DMS79 (cell line): ENCODE measurements at places on chromosomes 11 and 22.

DNA sequence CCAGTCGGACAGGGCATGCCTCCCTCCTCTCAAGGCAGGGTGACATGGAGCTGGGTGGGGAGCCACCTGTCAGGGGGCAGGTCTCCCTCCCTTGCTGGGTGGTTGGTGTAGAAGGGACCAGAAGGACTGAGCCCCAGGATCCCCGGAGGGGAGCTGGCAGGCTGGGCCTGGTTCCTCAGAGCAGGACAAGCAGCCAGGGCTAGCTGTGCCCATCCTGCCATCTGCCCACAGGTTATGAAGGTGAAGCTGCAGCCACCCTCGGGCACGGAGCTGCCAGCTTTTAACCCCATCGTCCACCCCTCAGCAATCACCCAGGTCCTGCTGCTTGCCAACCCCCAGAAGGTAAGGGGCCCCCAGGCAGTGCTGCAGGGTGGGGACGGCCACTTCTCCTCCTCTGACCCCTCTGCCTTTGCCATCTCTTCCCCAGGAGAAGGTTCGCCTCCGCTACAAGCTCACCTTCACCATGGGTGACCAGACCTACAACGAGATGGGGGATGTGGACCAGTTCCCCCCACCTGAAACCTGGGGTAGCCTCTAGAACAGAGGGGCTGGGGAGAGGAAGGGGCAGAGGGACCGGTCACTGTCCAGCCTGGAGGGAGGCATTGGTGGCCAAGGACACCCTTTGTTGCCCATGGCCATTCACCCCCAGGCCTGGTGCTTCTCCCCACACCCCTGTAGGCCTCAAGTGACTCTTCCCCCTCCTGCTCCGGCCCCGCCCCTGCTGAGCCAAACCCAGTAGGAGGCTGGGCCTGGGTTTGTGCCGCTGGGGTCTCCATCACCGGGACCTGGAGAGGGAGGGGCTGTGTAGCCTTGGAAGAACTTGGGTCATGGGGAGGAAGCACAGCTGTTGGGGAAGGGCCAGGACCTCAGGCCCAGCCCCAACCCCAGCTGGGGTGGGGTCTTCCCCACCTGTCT is 7.0 kb upstream of the SH3BP1 start:
- no peak for DNase-seq

GRCh38 chr11:119318240-119319135 is 1.6 kb upstream of the MCAM start:
- DNase-seq: no peak

DNA sequence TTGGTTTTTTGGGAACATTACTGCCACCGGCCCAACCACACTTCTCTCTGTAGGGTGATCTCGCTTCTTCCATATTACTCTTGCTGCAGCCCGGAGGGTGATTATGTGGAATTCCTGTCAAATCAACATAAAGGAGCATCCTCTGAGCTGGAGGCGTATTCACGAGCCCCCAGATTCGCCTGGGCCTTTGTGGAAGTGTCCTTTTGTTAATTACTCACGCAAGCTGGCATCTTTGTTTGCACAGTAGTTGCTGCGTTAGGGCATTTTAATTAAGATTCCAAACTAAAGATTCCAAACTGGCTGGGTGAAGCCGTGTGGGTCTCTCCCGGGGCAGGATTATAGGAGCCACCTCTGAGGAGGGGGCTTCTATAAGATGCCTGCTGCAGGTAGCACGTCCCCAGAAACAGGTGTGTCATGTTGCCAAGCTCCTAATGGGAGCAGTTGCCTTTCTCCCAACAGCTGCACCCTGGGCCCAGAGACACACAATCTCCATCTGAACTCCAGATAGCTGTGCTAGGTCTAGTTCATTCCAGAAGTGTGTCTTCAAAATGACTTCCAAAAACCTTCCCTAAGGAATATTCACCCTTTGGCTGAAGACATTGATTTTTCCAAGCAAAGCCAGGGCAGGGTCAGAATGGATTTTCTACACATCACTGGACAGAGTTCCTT is 40.9 kb downstream of the SHISAL1 start:
- DNase-seq: no peak

DNA sequence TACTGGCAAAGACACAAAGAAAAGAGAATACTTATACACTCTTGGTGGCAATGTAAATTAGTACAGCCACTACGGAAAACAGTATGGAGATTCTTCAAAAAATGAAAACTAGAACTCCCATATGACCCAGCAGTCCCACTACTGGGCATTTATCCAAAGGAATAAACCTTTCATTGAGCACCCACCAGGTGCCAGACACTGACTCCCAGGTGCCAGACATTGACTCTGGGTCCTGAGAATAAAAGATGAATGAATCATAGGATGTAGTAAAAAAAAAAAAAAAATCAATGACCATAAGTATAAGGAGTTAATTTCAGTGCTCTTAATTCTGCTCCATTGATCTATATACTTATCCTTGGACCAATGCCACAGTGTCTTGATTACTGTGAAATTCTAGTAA is 28.2 kb downstream of the HEPHL1 start:
- peak; percentile 53 for DNase-seq

GRCh38 chr22:45503050-45503815 is 550 bp downstream of the FBLN1 start:
- DNase-seq: no peak

DNA sequence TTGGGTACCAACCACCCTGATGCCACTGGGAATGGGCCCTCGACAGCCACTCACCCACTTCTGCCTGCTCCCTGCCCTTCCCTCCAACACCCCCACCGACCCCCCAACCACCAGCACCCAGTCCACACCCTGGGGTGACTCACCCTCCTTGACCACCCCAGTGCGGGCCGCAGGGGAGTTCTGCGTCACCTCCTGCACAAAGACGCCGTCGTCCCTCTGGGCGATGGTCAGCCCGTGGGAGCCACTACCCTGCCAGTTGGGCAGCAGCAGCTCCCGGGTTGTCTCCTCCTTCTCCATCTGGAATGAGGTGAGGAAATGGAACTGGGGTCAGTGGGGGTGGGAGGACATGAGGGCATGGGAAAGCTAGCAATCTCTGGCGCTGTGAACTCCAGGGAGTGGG is 10.8 kb downstream of the AHNAK start:
- no peak for DNase-seq

DNA sequence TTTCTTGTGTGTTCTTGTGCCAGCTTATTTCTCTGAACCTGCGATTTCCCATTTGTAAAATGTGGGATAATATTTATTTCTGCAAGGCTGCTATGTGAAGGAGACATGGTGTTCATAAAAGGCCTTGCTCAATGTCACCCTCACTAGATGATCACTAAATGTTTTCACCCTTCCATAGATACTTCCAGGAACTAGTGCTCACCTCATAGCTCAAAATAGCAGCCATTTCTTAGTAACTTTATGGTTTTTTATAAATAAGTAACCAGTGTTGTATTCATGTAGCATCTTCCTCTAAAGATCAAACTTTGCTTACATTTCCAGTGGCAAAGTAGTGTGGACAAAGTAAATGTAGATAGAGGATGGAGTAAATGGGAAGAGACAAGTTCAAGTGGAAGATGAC is 23.8 kb downstream of the SYTL2 start:
- DNase-seq: no peak

DNA sequence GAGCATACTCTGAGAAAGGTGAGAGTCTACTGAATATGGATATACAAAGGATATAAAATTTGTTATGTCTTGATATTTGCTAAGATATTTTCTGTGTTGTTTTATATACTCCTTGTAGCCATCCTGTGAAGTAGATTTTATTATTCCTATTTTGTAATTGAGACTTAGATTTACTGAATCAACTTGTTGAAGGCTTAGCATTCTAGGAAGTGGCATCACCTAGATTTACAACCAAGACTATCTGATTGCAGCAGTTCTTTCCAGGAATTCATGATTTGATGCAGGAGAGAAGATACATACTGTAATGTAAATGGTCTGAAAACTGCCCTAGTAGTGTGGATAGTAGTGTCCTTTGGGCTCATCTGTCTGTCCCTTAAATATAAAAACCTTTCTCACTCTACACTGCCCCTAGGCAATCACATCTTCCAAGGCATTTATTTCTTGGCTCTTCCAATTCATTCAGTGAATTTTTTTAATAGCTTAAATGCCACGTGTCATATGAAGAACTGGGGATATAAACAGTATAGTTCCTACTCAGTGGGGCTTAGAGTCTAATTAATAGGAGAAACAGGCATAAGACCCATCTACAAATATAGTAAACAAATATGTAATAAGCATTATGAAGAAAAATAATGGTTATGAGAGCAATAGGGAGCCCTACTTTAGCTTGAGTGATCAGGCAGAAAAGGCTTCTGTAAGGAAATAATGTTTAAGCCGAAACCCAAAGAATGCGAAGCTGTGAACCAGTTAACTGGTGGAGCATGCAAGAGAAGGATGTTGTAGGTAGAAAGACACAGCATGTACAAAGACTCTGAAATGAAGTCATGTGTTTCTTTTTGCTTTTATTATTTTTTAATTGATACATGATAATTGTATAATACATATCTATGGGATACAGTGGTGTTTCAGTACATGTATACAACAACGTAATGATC is 13.6 kb downstream of the IPO7 start:
- no peak for DNase-seq

GRCh38 chr11:131744847-131745246 is 374.4 kb downstream of the NTM start:
- no peak for DNase-seq

- DNase-seq: no peak
Observed at GRCh38 chr11:117654281-117655255, 142.4 kb downstream of the DSCAML1 start.

DNA sequence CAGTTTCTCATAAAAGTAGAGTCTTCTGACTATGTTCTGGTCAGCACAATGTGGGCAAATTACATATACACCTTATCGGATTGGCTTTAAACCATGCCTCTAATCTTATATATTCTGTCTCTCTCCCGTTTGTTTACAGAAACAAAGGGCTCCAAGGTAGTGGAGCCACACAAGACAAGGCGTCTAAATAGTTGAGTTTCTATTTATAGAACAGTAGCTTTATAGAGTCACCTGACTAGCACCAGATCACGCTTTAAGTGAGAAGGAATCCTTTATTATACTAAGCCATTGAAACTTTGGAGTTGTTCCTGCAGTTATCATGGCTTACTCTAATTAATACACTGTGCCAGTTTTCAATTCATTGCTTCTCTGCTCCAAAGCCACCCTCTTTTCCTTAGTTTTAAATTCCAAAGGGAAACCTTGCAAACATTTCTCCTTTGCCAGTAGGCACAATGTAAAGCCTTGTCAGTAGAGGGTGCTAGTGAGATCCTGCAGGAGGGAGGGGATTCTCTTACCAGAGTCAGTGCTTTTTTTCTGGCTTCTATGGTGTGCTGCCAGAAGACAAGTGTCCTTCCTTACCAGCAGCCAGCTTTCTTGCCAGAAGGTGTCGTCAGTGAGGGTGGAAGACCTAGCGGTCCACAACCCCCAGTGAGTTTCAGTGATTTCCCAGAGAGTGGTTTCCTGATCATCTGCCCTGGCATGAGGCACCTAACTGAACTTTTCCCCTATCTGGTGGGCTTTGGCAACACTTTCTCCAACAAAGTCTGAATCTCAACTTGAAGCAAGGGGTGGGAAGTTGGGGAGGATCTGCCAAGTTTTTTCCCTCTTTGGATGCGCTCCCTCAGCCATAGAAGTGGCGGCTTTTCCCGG is 71.7 kb downstream of the RAB38 start:
- no peak for DNase-seq

GRCh38 chr22:29071261-29072045 is 1.4 kb upstream of the KREMEN1 start:
- no peak for DNase-seq

DNA sequence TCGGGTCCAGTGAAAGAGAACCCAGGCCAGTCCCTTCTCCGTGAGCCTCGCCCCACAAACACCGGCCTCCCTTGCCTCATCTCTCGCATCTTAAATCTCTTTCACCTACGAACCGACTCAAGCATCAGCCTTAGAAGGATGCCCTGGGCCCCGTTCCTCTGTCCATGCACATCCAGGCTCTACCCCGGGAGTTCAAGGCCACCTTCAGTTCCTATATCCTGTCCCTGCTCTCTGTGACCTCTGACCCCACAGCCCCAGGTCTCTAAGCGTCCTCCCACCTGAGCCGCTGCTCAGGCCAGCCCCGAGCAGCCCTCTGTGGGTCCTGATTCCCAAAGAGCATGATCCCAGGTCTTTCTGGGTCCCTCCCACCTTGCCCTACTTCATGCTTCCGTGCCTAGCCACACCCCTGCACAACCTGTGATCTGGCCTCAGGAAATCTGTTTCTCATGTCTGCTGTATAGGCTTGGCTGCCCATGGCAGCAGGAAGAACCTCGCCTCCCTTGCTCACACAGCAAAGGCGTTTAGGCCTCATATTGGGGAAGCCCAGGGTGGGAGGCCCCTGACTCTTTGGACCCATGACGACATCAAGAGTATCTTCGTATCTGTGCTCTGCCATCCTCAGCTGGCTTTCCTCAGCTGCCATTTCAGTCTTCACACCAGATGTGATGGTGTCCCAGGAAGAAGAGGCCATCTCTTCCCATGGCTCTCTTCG is 77.5 kb upstream of the SEPTIN5 start:
- no peak for DNase-seq

DNA sequence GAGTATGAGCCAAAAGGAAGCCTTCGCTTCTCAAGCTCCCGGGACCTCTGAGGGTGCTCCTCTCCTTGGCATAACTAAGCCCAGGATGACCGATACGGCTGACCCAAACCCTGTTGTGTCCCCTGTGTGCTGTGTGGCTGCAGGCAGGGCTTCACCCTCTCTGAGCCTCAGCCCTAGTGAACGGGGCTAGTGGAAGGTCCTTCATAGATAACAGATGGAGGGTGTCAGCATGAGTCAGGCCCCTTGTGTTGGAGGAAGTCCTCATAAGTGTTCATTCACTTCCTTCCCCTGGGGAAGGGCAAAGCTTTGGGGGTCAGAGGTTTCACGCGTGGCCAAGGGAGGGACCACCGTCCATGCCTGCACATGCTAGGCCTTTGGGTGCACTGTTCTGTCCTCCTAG is 21.5 kb downstream of the SHISAL1 start:
- no peak for DNase-seq

GRCh38 chr11:113113801-113114704 is 152.8 kb downstream of the NCAM1 start:
- DNase-seq: peak; percentile 31

- peak; percentile 84 for DNase-seq
Observed at GRCh38 chr11:9138612-9139579, 47.5 kb upstream of the SCUBE2 start.

DNA sequence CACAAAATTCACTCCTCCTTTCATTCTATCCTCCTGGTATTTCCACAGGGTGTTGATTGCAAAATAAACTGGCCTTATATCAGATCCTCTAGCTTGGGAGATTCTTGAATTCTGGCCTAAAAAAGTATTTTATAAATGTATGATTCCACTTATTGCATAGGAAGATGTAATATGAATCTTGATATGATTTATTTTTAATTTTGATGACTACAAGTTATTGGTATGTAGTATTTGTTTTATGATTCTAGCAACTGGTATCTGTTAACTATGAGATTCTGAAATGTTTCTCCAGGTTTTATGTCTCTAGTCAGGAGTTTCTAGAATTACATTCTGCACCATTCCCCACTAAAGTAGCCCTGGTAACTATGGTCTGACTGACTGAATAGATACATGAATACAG is 373.9 kb upstream of the C11orf87 start:
- DNase-seq: no peak
